ENCODE measurements at places on chromosomes 4 and X.
A peak's percentile ranks its signal among the peaks of the same experiment; 100 is the strongest.

DNA sequence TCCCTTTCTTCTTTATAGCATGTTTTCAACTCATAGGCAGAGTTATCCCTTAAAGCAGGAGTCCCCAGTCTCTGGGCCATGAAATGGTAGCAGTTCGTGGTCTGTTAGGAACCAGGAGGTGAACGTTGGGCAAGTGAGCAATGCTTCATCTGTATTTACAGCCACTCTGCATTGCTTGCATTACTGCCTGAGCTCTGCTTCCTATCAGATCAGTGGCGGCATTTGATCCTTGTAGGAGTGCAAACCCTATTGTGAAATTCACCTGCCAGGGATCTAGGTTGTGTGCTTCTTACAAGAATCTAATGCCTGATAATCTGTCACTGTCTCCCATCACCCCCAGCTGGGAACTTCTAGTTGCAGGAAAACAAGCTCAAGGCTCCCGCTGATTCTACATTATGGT, 39.8 kb downstream of the DTHD1 start:
- DNase-seq, result no peak

DNA sequence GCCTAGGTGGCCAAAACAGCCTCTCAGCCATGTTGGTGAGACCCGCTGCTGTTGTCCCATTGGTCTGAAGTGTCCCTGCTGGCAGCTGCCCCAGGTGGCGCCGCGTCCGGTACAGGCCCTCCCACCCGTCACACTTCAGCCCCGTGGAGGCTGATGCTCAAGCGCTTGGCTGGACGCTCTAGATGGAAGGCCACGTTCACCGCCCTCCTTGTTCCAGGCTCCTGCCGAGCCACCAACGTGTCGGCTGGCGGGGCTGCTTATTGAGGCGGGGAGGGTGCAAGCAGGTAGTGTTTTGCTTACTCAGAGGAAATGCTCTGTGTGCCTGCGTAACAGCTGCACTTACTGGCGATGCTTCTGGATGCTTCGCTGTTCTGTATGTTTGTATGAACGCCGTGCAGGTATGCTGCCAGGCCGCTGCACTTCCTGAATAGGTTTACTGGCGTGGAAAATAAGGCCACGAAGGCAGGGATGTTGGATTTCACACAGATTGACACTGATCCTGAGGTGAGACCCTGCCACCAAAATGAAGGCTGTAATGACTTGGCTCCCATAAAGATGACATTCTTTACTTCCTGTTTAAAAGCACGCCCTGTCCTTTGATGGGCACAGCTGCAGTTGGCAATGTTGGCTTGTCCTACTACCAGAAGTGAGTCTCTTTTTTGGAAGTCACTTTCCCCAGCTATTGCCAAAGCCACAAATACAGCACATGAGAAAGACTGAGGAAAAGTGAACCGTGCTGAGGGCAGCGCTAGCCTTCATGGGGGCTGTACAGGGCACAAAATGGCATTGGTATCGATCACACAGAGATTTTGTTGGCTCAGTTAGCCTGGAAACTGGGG, 21.0 kb upstream of the CLCN4 start:
- no peak for DNase-seq

- peak; percentile 23 for DNase-seq
Measured at GRCh38 chr4:174318829-174319764, 35.4 kb downstream of the CEP44 start.

- DNase-seq, result no peak
Measured at GRCh38 chr4:140185412-140186081, 31.6 kb upstream of the MAML3 start.

GRCh38 chrX:44344194-44344593, 722 bp upstream of the EFHC2 start:
- DNase-seq, result peak; percentile 72

DNA sequence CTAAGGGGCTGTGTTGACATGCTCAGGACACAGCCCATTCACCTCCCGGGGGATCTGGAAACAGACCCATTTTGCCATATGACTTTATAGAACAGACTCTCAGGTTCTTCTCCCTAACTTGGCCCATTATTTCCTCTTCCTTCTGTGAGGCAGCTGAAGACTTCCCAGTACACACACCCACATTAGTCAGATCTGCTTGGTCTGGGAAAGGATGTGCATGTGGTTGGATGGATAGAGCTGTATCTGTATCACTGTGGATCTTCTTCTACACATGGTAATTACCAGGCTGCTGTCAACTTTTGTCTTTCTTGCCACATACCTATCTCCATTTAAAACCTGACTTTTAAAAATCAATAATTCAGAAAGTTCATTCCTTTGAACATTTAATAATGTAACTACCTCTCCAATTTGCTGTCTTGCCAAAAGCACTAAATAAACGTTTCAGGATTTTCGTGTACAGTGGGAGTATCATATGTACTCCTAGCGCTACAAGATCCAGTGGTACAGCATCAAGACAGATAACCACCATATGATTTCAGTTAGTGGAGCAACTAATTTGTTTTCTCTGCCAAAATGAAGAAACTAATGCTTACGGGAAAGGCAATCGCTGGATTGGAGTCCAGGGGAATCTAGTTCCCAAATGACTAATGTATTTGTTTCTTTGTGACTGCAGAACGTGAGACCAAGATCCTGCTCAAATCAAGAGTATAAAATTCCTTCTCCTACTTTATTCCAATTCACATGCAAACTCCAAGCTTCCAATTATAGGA, 134.1 kb upstream of the MAP3K15 start:
- DNase-seq, result no peak

DNA sequence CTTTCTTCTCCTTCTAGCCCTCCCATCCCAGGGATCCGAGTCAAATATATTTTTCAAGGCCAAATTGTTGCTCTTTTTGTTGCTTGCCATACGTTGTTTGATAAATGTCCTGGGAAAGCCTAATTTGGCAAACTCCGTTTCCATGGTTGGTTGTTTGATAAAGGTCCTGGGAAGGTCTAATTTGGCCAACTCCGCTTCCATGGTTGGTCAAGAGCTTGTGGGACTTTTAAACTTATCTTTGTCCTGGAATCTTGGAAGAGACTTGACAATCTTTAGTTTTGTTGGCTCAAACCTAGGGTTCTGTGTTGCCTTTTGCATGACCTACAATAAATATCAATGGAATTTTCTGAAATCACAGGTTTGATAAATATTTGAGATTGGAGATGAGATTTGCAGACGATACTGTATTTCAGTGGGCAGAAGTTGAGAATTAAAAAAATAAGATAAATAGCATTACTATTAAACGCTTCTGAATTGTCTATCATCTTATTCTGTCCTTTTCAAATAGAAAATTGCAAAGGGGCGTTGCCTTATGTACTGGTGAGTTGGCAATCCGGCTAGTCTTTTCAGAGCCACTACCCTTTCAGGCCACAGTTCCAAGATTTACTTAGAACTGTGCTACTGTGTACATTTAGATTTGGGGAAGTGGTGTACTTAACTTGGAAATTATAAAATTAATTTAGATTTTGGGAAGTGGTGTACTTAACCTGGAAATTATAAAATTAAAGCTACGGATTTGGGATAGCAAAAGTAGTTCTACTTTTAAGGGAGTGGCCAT, 804 bp downstream of the OSTC start:
- DNase-seq, result no peak

GRCh38 chr4:147289181-147289580, 191.7 kb upstream of the EDNRA start:
- no peak for DNase-seq

- no peak for DNase-seq
Measured at GRCh38 chr4:64361399-64361740, 47.9 kb downstream of the TECRL start.

DNA sequence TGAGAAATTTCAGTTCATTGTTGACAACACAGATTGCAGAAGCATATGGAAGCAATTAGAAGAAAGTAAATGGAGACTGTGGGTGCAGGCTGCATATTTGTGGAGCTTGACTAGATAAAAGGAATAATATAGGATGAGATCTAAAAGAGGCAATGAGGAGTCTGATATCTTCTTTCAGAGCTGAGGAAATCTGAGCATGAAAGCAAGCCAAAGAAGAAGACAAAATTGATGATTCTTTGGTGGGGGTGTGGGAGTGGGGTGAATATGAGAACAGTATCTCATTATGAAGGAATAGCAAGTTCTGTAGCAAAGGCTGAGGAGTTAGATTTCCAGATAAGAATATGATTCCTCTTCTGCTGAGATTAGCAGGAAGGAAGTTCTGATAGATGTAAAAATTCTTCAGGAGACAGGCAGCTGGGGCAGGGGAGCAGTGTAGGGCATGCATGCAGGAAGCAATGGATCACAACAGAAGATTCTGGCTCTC, 6.1 kb upstream of the PDHA2 start:
- DNase-seq, result no peak

DNA sequence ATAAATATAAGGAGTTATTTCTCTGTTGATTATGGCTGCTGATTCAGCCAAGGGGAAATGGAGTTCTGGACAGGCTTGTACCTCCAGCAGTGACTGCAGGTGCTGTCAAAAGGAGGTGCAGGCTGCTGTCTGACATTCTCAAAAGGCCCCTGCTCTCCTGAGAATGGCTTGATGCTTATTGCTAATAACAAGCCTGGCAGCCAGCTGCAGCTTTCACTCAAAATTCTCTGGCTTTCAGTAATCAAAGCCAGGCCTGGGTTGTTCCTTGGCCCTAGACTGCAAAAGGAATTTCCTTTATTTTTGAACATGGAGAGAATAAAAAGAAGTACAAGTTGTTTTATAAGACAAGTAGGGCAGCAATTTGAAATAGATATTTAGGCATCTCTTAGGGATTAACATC, 575.9 kb downstream of the MID1IP1 start:
- DNase-seq, result no peak

GRCh38 chr4:119135721-119136121, at the start of gene MYOZ2:
Gene MYOZ2, plus strand, starts transcription at chr4:119135832. Its CDS starts 694 bp downstream, at chr4:119136526.
- DNase-seq, result no peak

GRCh38 chrX:132017431-132018185, 5.5 kb upstream of the STK26 start:
- DNase-seq, result no peak

DNA sequence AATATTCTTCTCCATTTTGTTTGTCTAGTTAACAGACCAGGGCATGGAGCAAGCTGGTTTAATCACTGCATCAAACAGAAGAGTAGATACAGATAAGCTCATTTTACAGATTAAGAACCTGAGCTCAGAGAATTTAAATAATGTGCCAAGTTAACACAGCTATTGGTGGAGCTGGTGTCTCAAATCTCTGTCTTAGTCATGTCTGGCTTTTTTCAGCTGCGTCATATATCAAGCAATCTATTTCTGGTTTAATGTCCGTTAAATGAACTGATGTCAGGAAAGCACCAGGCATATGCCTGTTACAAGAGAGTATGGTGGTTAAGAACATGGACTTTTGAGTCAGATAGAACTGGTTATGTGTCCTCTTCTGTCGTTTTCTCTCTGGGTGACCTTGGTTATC, 79.8 kb upstream of the ADGRA3 start:
- DNase-seq, result no peak

GRCh38 chrX:48045410-48046311, 25.8 kb downstream of the ZNF630 start:
- DNase-seq, result no peak

DNA sequence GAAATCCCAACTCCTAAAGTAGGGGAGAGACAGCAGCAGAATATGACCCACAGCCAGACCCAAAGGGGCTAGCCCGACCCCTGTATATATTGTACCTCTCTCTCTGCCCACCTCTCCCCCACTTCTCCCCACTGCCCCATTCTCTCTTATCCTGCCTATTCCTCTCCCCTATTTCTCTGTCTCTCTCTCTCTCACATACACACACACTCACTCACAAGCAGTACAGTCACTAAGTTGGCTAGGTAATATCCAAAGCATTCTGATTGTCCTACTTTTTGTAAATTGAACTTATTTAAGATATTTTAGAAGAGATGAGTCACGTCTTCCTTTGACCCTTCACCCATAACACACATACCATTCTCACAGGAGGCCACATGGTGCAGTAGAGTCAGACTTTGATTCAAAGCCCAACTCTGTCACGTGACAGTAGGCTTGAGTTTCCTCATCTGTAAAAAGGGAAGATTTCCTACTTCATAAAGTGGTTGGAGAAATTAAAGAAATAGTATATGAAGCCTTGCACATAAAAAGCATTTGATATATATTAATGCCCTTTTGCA, 29.5 kb downstream of the SRPX2 start:
- no peak for DNase-seq

DNA sequence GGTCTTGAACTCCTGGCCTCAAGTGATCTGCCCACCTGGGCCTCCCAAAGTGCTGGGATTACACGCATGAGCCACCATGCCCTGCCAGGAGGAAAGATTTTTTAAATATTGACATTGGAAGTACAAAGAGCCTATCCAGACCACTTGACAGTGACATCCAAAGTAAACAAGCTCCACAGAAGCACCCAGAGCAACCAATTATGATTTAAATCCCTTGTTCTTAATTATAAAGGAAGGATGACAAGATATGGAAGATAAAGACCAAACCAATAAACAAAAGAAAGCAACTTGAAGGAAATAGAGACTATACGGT, 27.7 kb upstream of the RPL34 start:
- DNase-seq, result no peak

All from central memory CD4-positive, alpha-beta T cell (primary cell).